Esophagus muscularis mucosa (tissue), 4 donors: ENCODE measurements at places on chromosomes 11 and 22.

GRCh38 chr11:72840780-72841179 is 26.6 kb downstream of the ATG16L2 start:
- peaks cover 13% of the 10 kb centered on the region for H3K4me1 ChIP-seq
- no peaks in the 10 kb centered on the region for H3K27me3 ChIP-seq
- no peak for DNase-seq
- H3K36me3 ChIP-seq = peaks cover 25% of the 10 kb centered on the region
- H3K27ac ChIP-seq = no peak overlapping the region
- H3K4me3 ChIP-seq = no peak overlapping the region

- no peaks in the 10 kb centered on the region for H3K36me3 ChIP-seq
- no peak overlapping the region for H3K27ac ChIP-seq
- no peak overlapping the region for H3K4me3 ChIP-seq
- no peaks in the 10 kb centered on the region for H3K27me3 ChIP-seq
Observed at GRCh38 chr11:30281476-30282288, 41.2 kb upstream of the ARL14EP start.

GRCh38 chr22:25362215-25362882 is 142.9 kb downstream of the CRYBB2 start:
- no peak overlapping the region for H3K27ac ChIP-seq
- no peak overlapping the region for H3K4me3 ChIP-seq
- H3K27me3 ChIP-seq = no peaks in the 10 kb centered on the region
- H3K4me1 ChIP-seq = peaks cover 47% of the 10 kb centered on the region

DNA sequence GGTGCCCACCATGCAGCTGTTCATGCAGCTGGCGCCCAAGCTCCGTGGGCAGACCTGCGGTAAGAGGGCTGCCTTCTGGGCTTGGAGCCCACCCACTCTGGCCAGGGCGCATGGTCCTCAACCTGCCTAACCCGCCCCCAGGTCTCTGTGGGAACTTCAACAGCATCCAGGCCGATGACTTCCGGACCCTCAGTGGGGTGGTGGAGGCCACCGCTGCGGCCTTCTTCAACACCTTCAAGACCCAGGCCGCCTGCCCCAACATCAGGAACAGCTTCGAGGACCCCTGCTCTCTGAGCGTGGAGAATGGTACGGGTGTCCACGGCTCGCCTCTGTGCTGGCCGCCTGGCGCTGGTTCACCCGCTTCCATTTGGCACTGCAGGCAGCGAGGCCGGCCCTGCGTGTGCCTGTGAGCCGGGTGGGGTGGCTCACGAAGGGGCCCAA is 11.0 kb downstream of the MUC5AC start:
- no peak for DNase-seq
- no peak overlapping the region for H3K27ac ChIP-seq
- H3K27me3 ChIP-seq = peaks cover 20% of the 10 kb centered on the region
- H3K36me3 ChIP-seq = no peaks in the 10 kb centered on the region

DNA sequence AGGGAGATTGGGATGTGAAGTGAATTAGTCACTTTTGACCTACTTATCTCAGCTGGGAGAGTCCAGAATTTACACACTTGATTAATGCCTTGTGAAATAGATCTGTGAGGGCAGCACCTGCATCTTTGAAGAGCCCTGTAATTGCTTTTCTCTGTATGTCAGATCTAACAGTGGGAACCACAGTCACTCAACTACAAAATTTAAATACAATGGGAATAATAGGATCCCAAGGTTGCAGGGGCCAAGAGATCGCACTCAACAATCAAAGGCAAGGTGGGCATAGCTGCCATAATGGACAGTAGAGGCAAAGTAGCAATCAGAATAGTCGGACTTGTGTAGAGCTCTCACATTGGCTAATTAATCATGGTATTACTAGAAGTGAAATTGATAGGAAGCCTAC is 45.5 kb upstream of the NARS2 start:
- no peaks in the 10 kb centered on the region for H3K27me3 ChIP-seq
- no peak for DNase-seq
- no peaks in the 10 kb centered on the region for H3K4me1 ChIP-seq
- H3K4me3 ChIP-seq = no peak overlapping the region

DNA sequence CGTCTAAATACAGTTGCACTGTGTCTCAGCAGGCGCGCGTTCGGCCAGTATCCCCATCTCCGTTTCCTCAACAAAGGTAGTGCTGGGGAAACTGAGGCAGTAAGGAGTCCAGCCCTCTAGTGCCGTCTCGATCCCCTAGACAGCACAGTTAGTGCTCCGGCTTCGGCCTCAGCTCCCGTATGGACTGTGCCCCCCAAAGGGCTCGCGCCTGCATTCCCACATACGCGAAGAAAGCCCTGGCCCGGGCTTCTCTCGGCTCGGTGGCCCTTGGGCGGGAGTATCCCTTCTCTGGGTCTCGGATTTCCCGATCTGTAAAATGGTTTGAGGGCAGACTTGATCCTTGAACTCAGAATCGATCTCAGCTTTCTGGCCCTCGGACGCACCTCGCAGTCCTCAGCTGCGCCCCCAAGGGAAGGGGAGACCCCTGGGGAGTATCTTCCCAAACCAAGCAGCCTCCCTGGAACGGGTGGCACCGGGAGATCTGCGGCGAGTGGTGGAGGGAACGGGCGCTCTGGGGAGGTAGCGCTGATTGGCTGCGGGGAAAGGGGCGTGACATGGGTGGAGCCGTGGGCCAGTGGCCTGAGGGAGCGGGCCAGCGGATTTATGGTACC is 759 bp upstream of the PEX16 start:
- peak overlapping the region; percentile 82 for H3K4me3 ChIP-seq
- H3K27ac ChIP-seq = peak overlapping the region; percentile 96
- DNase-seq = peak; percentile 96
- peaks cover 29% of the 10 kb centered on the region for H3K36me3 ChIP-seq
- H3K27me3 ChIP-seq = peaks cover 19% of the 10 kb centered on the region
- peaks cover 52% of the 10 kb centered on the region for H3K4me1 ChIP-seq

DNA sequence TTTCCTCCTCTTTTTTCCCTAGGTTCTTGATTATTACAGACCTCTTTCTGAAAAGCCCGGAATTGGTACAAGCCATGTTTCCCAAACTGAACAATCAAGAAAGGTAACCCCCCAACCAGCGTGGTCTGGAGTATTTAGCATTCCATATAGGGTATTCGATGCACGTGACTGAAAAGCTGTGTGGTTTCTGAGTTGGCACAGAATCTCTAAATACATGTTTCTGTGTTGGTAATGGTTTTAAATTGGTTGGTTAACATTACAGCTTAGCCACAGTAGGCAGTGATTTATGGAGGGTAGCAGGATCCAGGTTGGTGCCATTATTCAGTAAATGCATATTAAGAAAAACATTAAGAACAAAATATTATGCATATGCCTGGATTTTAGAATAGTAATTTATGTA is 46.8 kb downstream of the ATXN10 start:
- peaks cover 40% of the 10 kb centered on the region for H3K36me3 ChIP-seq
- no peak for DNase-seq
- no peaks in the 10 kb centered on the region for H3K4me1 ChIP-seq
- no peaks in the 10 kb centered on the region for H3K27me3 ChIP-seq
- H3K4me3 ChIP-seq = no peak overlapping the region
